ENCODE measurements at places on chromosomes 11 and 22. TPM values are rescaled to one million over a fixed set of nuclear protein-coding genes. Genes with fewer than 3 reads are reported as not detected.

The OR8D1 gene
- not detected for total RNA-seq

The RAG1 gene
- 0.78 TPM for total RNA-seq

The HBG2 gene
- 1.0 TPM for total RNA-seq

The CREB3L1 gene
- 47.4 TPM for total RNA-seq

The KCNJ1 gene
- 0.23 TPM for total RNA-seq

The TMPRSS4 gene
- total RNA-seq, result 3.0 TPM

The OR8A1 gene
- total RNA-seq, result not detected

DNA sequence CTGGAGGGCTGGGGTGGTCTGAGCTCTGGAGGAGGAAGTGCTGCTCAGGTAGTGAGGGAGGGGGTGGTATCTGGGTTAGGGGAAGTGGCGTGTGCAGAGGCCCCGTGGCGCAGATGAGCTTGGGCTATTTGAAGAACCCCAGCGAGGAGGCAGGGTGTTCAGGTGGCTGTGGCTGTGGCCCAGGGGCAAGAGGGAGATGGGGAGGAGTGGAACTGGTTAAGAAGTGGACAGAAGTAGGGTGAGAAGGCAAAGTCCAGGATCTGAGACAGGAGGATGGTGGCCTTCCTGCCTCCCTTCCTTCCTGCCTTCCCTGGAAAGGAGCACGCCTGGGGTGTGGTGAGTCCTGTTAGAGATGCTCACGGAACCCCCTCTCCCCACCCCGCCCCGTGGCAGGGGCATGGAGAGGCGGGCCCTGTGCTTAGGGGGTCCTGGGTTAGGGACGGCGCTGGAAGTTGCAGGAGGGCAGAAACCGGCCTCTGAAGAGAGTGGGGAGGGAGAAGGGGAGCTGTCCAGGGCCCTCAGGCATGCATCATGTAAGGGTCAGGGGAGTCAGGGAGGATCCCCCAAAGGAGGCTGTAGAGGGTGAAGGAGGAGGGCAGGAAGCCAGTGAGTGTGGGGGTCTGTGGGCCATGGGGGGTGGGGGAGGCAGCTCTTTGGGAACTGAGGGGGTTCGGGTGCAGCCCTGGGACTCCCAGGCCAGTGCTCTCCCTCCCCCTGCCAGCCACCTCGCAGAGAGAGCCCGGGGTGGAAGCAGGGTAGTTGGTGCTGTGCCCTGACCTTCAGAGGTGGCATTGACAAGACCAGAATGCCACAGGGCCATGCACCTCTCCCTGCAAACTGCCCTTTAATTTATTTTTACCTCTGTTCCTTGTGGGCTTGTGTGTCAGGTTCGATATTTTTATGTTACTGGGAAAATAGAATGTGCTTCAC is 63.7 kb upstream of the PARVG start:
- no peak for DNase-seq

DNA sequence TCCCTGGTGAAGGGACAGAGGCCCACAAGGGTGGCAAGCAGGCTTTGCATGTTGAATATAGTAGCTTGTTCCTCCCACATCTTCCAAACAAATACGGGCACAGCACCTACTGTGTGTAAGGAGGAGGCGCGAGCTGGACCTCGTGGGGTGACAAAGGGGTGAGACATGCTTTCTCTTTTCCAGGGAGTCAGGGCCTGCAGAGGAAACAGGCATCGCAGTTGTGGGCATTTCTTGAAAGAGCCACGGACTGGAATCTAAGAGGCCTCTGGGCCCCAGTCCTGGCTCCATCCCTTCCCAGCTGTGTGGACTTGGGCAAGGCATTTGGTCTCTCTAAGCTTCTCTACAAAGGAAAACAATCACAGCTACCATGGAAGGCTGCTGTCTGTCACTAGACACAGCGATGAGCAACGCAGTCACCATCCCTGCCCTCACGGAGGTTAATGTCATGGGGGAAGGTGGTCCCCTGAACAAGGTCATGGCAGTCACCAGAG is 13.0 kb upstream of the CDC42EP1 start:
- no peak for DNase-seq

GRCh38 chr22:44025171-44026065 is 1.3 kb downstream of the PARVB start:
- DNase-seq, result peak; percentile 68

GRCh38 chr11:27861706-27862430 is 161.6 kb upstream of the BDNF start:
- no peak for DNase-seq

DNA sequence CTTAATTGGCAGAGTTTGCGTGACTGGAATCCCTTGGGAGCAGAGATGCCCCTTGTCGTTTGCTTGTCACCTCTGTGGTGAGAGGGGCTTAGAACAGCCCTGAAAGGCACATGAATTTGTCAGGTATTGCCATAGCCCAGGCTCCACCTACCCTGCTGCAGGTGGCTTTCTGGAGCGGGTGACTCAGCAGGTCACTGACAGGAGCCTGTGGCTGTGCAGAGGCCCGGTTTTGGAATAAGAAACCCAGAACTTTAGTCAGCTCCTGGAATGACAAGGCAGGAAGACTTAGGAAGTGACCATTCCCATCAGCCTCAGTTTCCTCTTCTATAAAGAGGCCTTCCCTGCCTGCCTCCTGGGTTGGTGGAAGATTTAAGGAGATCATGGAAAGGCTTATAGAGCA is 539.7 kb downstream of the INSC start:
- DNase-seq, result no peak

DNA sequence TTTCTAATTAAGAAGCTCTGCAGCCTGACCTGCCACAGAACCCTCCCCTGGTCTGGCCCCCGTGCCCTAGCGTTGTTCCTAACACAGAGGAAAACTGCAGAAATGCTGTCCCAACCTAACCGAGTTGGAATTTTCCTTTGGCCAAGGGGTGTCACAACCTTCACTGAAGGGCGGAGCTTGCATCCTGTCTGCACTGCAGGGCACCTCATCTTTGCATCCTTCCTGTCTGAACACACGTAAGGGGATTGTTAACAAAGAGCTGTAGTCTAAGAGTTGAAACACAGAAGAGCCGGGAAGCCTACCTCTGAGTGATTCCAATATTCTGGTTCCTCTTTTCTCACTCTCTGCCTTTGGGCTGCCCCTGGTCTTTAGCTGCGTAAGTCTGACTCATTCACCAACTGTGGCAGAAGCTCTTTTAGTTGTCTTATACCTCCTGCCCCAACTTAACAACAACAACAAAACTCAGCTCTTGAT is 1.6 kb downstream of the DIXDC1 start:
- no peak for DNase-seq

- no peak for DNase-seq
Measured at GRCh38 chr22:31305194-31305593, 12.9 kb upstream of the PIK3IP1 start.

GRCh38 chr11:86798988-86799387 is 1.4 kb upstream of the PRSS23 start:
- no peak for DNase-seq

- no peak for DNase-seq
Measured at GRCh38 chr11:44617671-44618461, 52.4 kb downstream of the CD82 start.

DNA sequence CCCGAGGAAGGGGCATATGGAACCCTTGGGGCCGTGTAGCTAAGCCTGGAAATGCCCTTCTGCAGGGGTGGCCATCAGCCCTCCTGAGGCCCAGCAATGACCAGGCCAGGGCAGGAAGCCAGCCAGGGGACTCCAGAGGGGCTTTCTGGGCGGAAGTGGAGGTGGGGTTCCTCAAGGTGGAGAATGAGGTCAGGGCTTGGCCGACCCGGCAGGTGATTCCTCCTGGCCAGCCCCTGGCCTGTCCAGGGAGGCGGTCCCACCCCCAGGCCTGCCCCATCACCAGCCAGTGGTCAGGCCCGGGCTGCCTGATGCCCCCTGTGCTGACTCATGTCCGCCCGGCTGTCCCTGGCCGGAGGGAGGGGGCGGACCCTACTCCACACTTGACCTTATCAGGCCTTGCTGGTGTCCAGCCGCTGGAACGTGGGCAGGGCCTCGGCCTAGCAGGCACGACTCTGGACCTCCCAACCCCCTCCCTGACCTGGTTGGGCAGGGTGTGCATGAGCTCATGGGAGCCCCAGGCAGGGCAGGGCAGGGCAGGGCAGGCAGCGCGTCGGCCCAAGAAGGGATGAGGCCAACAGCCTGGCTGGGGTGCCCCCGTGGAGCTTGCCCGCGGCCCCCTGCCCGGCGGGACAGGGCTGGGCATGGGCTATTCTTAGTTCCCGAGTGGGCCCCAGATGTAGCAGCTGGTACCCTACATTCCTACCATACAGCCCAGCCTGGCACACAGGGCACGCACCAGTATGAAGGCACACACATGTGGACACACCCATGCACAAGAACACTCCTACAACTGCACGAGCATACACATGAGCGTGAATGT is 35.9 kb downstream of the RPL3 start:
- peak; percentile 85 for DNase-seq

- DNase-seq, result no peak
Measured at GRCh38 chr11:15370495-15371147, 255.9 kb downstream of the INSC start.

GRCh38 chr11:40129266-40129665 is 1330.2 kb downstream of the LRRC4C start:
- DNase-seq, result no peak

GRCh38 chr22:25370322-25370721 is 150.9 kb downstream of the CRYBB2 start:
- DNase-seq, result no peak

- no peak for DNase-seq
Measured at GRCh38 chr11:88292171-88292843, 45.2 kb downstream of the CTSC start.

DNA sequence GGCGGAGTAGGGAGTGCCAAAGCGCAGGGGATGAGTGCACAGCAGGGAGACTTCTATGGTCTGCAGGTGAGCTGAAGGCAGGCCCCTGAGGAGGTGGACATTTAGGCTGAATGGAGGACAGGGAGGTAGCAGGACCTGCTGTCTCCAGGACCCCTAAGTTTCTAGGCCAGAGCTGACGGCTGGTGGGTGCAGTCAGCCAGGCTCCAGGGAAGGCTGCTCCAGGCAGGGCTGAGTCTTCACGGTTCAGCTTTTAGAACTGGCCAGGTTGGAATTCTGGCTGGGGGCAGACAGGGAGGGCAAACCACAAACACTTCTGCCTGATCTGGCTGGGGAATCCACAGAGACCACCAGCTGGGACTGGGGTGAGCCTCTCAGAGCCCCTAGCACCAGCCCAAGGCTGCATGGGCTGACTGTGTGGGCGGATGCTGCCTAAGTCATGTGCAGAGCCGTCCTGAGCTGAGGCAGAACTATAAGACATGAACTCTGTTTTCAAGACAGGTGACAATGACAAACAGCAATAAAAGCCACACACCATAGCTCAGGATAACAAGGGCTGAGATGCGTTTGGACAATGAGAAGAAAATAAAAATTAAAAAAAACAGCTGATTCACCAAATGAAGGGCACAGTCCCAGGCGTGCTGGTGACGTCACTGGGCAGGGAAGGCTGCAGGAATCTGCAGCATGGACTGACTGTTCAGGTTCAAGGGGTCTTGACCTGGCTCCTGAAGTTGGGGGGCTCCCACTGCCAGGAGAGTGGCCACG is 10.4 kb upstream of the MALAT1 start:
- peak; percentile 68 for DNase-seq

GRCh38 chr11:10108915-10109680 is 184.9 kb downstream of the SBF2 start:
- DNase-seq, result no peak

GRCh38 chr11:31652528-31652927 is 143.0 kb downstream of the ELP4 start:
- no peak for DNase-seq

Measured in upper lobe of right lung (tissue), 1 donor.